NCI-H748 treated with DMSO at 0.1 percent for 48 hours (cell line): ENCODE measurements at places on chromosomes 2 and 18.

- peak; percentile 23 for DNase-seq
Measured at GRCh38 chr2:156098506-156098905, 234.0 kb downstream of the NR4A2 start.

GRCh38 chr2:103435010-103435409 lies 673.2 kb downstream of the TMEM182 start:
- no peak for DNase-seq

- no peak for DNase-seq
Measured at GRCh38 chr18:24189664-24190346, 50.9 kb downstream of the CABYR start.

GRCh38 chr2:28209261-28209691 lies 183.4 kb upstream of the FOSL2 start:
- DNase-seq: no peak

- no peak for DNase-seq
Measured at GRCh38 chr18:35938158-35938557, 34.3 kb upstream of the RMP24 start.

DNA sequence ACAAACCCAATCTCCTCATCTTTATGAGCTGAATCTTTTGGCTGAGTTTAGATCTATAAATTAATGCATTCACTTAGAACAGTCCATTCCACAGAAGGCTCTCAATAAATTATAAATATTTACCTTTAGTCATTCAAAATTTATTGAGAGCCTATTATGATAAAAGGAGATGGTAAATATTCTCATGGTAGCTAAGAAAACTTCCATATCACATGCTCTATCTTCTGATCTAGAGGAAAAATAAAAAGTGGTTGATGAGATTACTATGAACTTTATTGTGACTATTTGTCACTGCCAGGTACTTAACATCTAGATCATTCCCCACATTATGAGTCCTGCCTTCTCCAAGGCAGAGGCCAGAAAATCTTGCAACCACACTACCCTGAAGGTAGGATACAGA lies 62.4 kb downstream of the L3MBTL4 start:
- no peak for DNase-seq

DNA sequence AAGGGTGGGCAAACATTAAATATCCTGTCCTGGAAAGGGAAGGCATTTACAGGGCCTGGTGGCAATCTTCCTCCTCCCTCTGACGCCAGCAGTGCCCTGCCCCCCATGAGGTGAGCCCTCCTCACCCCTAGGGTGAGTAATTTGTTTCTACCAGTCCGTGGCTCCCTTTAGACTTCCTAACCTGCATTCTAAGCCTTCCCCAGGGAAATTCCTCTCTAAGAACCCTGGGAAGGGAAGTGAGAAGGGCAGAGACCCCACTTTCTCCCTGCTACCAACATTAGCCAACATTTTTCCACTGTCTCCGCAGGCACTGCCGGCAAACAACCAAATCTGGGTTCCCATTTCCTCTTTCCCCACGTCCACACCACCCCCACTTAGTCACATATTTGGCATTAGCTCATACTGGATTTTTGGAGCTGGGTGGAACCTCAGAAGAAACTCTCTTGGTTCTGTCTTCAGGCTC lies 69.3 kb downstream of the NRP2 start:
- no peak for DNase-seq

GRCh38 chr2:239895116-239895515 lies 130.0 kb downstream of the NDUFA10 start:
- DNase-seq: no peak

DNA sequence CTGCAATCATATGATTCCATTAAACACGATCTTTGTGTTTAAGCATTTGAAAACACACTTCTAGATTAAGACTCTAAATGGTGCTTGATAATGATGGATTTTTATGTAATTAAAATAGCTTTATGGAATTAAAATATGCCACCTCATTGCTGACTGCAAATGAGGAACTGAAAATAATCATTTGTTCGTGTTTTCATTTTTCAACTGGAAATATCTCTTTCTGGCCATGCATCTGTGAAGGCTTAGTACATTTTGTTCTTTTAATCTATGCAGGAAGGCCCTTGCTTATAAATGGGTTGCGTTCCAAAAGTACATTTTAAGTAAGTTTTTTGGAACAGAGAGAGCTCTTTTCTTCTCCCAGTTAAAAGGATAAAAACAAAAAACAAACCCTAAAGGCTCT lies 125.5 kb downstream of the MC4R start:
- DNase-seq: no peak

DNA sequence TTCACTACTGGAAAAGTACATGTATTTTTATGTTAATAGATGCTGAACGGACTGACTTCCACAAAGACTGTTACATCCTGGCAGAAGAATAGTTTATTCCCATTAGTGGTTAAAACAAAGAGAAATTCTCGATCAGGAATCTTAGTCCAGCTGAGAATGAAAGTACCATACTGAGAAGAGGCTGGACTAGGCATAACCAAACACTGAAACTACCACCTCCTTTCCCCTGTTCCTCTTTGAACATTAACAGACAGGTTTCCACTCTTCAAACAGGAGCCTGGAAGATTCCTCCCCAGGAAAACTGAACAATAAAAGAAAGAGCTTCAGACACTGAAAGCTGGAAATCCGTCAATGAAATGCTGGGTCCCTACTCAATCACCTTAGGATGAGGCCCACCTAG lies 25.8 kb downstream of the LDAH start:
- DNase-seq: no peak

GRCh38 chr2:95316466-95317122 lies 19.4 kb downstream of the KCNIP3 start:
- no peak for DNase-seq

DNA sequence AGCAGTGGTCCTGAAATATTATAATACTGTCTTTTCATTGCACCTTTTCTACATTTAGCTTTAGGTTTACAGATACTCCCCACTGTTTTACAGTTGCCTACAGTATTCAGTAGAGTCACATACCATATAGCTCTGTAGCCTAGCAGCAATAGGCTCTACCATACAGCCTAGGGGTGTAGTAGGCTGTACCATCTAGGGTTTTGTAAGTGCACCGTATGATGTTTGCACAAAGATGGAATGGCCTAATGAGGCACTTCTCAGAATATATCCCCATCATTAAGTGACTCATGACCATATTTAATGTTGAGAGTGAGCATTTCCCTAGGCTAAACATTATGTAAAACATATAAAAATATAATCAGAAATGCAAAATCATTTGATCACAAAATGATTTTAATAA lies 511.3 kb upstream of the RAB12 start:
- DNase-seq: peak; percentile 42

GRCh38 chr18:38297910-38298309 lies 732.3 kb upstream of the CELF4 start:
- DNase-seq: no peak

- no peak for DNase-seq
Measured at GRCh38 chr2:42010743-42011298, 37.0 kb upstream of the PKDCC start.

- no peak for DNase-seq
Measured at GRCh38 chr18:62588217-62588616, 65.4 kb downstream of the ZCCHC2 start.
